ENCODE measurements at places on chromosomes 11 and 22.

GRCh38 chr11:78533399-78533798 is 41.3 kb downstream of the NARS2 start:
- no peak for DNase-seq

DNA sequence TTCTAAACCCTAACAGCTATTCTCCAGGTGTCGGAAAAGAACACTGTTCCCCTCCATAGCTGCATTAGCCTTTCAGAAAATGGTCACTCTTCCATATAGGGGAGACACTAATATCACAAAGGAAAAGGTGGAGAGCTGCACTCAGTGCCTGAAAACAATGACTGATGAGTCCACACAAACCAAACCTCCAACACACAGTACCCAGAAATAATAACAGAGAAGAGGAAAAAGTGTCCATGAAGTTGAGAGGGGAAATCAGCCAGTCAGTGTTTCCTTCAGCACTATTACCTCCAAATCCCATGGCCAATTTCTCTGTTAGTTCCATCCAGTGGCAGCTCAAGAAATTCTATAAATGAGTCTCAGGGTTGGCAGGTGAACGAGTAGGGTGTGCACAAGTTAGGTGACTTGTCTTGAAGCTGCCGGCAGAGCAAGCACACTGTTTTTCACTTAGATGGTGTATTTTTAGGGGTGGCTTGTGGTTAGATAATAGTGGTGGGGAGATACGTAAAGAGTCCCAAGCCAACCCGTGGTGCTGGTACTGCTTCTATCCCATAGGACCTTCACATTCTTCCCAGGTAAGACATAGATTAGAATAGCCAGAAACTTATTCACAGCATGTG is 84.5 kb upstream of the CHRM4 start:
- DNase-seq, result no peak

- no peak for DNase-seq
Measured at GRCh38 chr22:26589367-26589844, 526 bp downstream of the TPST2 start.

- DNase-seq, result no peak
Measured at GRCh38 chr11:1992111-1992510, 5.5 kb downstream of the H19 start.

GRCh38 chr11:86211619-86212018 is 32.9 kb upstream of the EED start:
- no peak for DNase-seq

GRCh38 chr11:64180891-64181290 is 5.1 kb upstream of the STIP1 start:
- no peak for DNase-seq

GRCh38 chr11:36443661-36444060 is 66.4 kb downstream of the TRAF6 start:
- DNase-seq, result no peak

DNA sequence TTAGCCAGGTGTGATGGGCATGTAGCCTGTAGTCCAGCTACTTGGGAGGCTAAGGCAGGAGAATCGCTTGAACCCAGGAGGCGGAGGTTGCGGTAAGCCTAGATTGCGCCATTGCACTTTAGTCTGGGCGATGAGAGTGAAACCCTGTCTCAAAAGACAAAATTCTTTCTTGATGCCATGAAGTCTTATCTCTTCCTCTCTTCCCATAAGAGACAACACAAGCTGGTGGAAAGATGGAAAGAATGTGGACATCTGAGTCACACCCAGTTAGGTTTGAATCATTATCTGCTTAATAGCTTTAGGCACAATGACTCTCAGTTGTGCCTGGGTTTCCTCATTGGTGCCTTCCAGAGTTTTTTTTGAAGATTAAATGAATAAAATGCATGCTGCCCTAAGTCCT is 35.3 kb downstream of the KREMEN1 start:
- no peak for DNase-seq

DNA sequence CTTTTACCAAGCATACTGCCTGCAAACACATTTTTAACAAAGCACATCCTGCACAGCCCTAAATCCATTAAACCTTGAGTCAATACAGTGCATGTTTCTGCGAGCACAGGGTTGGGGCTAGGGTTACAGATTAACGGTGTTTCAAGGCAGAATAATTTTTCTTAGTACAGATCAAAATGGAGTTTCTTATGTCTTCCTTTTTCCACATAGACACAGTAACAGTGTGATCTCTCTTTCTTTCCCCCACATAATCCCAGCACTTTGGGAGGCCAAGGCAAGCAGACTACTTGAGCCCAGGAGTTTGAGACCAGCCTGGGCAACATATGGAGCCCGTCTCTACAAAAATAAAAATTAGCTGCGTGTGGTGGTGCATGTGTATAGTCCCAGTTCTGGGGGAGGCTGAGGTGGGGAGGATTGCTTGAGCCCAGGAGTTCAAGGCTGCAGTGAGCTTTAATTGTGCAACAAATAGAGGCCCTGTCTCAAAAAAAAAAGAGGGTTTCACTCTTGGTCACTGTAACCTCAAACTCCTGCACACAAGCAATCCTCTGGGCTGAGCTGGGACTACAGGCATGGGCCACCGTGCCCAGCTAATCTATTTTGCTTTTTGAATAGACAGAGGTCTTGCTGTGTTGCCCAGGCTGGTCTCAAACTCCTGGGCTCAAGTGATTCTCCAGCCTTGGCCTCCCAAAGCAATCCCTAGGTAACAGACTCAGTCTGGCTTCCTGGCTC is 19.7 kb upstream of the SLC3A2 start:
- DNase-seq, result no peak

DNA sequence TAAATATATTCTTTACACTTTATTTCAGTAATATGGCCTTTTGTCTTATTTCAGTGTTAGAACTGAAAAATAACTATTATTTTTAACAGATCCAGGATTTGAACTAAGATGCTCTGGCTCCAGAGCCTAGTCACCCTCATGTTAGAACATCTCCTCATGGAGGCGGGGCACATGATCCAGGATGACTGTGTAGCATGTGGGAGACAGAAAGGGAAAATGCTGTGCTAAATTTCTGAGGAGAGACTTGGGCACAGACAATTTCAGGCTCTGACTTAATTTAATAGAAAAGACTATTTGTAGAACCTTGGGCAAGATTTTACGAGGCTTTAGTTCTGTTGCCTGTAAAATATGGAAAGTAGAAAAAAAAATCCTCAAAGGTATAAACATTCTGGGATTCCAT is 24.1 kb downstream of the CTSC start:
- no peak for DNase-seq

- DNase-seq, result no peak
Measured at GRCh38 chr11:130729678-130730300, 186.5 kb downstream of the SNX19 start.

DNA sequence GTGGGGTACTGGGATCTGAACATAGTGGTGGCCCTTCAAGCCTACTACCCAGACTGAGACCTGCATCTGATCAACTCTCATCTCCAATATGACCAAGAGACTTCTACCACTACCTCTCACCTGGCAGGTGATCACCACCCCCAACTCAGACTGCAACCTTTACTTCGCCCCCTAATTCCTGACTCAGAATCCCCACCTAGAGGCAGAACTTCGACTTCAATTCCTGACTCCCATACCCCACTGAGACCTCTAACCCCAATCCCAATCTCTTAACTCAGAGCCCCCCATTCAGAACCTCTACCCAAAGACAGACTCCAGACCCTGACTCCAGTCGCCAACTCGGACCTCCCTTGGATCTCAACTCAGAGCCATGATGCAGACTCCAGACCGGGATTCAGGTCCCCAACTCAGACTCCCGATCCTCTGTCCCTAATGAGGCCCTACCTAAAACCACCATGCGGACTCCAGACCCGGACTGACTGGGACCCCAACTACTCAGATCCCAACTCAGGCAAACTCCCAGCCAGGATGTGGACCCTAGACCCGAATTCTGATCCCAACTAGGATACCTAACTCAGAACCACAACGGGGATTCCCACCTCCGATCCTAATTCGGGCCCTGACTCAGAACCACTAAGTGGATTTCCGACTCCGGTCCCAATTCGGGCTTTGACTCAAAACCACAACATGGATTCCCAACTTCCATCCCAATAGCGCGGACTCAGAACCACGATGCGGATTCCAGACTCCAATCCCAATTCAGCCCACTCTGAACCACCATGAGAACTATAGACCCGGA is 1.2 kb downstream of the KCNQ1OT1 start:
- DNase-seq, result no peak

- DNase-seq, result no peak
Measured at GRCh38 chr11:121188776-121189175, 87.7 kb downstream of the TECTA start.

DNA sequence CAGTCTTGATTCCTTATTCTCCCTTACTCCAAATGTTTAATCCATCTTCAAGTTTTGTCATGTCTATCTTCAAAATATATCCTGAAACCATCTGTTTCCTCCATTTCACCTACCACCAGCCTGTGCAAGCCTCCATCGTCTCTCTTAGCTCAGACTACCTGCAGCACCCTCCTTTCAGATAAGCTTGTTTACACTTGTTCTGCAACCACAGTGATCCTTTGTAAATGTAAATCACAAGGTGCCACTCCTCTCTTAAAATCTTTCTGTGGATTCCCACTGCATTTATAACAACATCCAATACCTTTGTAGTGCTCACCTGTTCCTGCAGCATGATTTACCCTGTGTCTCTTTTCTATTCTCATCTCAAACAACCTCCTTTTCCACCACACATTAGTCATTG is 31.8 kb upstream of the GPR83 start:
- no peak for DNase-seq

DNA sequence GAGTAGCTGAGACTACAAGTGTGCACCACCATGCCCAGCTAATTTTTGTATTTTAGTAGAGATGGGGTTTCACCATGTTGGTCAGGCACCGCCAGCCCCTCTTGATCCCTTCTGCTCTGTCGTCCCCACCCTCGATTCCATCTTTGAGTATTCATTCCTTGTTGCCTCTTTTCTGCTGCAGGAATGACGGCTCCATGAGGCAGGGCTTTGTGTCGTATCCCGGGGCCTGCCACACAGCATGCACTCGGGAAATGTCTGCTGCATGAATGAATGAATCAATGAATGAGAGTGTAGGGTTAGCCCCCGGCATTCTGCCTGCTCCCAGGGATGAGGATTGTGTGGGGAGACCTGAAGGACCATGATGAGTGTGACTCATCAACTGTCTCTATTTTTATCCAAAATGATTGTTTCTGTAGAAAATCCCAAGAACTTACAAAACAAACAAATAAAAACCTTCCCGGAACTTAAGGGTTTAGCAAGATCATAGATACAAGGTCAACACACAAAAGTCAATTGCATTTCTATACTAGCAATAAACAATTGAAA is 54.6 kb upstream of the SLC22A12 start:
- DNase-seq, result no peak

DNA sequence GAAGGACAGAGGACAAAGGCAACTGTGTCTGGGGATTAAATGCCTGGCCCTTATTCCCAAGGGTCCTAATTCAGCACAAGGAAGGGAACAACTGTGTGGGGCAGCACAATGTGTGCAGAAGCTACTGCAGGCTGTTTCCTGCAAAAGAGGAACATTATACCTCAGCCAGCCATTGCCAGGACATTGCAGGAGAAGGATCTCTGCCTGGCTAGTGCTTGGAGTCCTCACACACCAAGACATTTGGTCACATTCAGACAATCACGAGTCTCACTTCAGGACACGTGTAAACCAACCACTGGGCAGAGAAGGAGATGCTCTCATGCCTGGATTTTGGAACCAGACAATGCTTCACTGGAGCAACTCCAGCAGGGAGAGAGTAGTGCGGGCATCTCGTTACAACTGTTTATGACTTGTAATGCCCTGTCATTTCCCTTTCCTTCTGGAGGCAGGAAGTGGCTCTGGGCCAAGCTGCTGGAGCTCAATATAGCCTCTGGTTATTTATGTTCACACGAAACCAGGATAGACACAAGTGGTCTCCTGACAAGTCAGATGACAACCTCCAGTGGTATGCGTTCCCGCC is 23.9 kb upstream of the ZC3H12C start:
- no peak for DNase-seq

- no peak for DNase-seq
Measured at GRCh38 chr22:18042685-18043084, 18.3 kb upstream of the MICAL3 start.

DNA sequence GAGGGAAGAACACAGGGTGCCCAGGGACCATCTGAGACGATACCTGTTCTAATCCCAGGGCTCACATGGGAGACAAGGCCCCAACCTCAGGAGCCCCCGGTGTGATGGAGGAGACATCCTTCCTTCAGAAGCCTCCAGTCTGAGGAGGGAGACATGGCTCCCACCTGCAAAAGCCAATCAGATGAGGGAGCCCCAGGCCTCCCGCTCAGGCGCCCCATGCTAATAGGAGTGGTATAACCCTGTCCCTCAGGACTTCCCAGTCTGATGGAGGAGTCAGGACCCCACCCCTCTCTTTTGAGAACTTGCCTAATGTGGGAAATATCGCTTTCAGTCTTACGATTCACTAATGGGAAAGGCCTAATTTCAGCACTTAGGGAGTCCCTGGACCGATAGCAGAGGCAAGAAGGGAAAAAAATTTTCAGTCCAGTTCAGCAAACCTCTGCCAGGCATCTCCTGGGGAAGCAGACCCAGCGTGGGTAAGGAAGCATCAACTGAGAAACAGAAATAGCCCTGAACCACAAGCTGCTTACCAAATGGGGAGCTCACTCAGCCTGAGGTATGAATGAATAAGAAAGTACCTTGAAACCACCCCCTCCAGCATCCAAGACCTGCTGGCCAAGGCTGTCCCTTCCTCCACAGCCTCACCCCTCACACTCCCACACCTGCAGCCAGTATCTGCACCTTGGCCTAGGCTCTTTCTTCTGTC is 5.9 kb downstream of the ARRB1 start:
- no peak for DNase-seq

DNA sequence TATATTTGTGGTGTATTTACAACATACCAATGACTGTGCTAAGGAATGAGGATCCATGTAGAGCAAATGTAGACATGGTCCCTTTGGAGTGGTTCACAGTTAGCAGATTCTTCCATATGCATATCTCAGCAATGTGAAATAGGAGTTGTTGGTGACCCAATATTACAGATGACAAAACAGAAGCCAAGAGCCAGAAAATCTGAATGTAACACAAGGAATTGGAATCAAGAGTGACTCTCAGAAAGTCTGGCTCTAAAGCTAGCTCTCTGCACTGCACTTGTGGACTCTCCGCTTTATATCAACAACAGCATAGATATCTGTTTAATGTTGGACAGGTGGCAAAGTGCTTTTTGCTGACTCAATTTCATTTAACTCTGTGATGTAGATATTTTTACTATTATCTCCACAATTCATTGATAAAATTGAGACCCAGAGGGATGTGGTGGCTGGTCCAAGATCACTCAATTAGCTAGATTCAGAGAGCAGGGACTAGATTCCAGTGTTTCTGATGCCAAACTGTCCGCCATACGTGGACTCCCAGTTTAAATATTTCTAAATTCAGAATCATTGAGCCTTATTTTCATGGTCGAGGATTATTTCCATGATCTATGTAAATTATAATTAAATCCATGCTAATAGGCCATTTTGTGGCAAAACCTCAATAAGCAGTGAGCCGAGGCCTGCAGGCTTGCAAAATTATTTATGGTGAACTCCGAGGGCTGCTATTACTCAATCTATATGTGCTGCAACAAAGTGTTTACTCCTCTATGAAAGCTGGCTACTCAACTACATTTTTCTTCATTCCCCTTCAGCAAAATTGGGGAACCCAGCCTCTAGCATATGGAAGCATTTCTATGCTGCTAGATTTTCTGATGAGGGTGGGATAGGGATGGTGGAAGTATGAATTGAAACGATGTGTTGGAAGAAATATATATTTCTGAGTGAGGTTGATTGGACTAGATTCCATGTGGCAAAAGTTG is 21.1 kb upstream of the TENM4 start:
- DNase-seq, result no peak
